Stimulated activated CD4-positive, alpha-beta T cell treated with anti-CD3 and anti-CD28 coated beads, Interleukin-1b, Interleukin-23, amount 100 ng/mL, for 24 hours (primary cell): ENCODE measurements at places on chromosomes 2 and 18.

DNA sequence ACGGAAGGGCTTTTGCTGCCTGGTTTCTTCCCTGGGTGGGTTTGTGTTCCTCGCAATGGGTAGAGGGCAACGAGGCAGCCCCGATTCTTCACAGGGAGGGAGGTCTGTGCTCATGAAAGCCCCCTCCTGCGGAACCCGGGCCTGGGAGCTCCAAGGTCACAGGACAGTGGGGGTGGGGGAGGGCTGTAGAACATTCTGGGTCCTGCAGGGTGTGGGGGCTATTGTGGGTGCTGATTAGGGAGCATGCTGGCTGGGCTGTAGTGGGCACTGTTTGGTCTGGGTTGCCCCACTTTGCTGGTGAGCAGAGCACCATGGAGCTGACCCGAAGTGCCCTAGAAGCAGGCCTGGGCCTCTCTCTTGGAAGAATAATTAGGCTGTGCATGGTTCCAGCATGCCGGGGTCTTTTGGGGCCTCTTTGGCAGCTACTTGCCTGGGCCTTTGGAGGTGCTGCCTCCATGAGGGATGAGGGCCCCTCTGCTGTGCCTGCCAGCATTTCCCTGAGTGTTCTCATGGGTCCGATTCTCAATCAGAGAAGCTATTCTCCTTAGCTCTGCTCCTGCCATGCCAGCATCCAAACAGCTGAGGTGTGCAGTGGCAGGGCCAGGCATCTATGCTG lies 232.2 kb upstream of the HS6ST1 start:
- no peak for DNase-seq

GRCh38 chr2:17752892-17753802 lies 463 bp downstream of the SMC6 start:
- no peak for DNase-seq

- no peak for DNase-seq
These were observed 39.3 kb downstream of the RAB10 start for GRCh38 chr2:26072925-26073768.

DNA sequence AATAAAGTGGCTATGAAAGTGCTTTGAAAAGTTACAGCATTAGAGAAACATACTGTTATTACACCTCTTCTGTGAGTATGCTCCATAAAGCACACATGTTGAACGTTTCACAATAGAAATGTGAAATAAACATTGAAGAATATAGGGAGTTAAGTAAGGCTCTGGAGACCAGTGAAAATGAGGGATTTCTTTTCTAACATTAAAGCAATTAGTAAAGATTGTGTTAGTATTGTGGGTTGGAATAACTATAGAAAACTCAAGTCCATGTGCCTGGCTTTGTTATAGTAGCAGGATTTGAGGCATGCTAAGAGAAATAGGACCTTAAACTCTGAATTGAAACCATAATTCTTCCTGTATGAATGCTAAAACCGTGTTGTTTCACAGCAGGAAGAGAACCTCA lies 63.1 kb downstream of the GLS start:
- DNase-seq, result no peak

DNA sequence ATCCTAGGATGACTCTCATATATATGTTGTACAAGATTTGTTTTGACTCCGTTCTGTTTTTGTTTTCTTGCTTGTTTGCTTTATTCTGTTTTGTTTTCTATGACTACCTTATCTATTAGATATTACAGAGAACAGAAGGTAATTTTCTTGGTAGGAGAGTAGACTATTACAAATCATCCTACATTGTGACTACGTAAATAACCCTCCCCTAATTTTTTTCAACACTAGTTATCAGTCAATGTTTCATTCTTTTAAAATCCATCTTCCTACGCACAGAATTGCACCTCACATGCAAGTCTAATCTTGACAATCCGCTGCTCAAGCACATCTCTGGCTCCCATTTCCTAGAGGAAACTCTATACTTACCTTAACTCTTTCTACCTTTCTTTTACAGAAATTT lies 792.3 kb upstream of the PIK3C3 start:
- DNase-seq, result no peak

GRCh38 chr2:224892574-224893204 lies 149.6 kb downstream of the DOCK10 start:
- no peak for DNase-seq
